ENCODE measurements at places on chromosomes 1 and 21.
A peak's percentile ranks its signal among the peaks of the same experiment; 100 is the strongest.

DNA sequence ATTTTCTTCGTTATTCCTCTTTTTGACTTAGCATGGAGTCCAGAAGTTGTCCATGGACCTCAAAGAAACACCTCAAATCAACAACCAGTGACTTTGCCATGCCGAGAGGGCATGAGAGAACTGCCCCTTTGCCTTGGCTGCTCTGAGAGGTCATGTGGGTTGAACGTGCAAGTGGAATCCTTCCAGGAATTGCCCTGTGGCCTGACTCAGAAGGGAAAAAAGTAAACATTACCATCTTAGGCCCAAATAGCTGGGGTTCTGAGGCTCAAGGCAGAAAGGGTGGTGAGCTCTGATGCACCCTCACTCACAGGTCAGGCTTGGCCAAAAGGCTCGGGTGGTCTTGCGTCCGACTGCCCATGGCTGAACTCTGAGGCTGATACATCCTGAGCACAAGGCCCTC lies 15.1 kb downstream of the STUM start:
- no peak for DNase-seq

DNA sequence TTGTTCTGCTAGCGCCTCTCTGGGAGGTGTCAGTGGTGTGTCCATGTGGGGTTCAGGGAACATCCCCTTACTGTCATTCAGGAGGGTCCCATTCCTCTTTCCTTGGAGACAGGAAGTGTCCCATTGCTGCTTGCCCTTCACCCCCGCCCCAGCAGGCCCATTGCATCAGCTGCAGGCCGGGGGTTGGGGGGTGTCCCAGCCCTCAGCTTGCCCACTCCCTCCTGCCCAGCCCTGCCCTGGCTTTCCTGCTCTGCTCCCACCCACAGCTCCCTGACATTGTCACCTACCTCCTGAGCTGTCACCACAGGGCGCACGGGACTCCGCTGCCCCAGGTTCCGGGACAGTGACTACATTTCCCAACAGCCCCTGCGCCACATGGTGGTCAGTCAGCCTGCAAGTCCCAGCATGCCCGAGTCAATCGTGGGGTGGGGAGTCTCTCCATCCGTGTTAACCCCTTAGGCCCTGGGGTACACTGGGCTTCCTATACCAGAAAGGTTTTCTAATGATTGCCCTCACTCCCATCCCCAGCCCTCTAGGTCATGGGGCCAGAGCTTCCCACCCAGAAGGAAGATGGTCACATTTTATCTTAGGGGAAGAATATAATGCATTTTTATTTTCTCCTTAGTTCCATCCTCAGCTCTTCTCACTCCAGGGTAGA lies at the start of gene INPP5B:
TSS of gene INPP5B (minus strand) at position 351 of the 658 bp plus-strand sequence. CDS start 745 bp downstream, outside the sequence.
- DNase-seq = peak; percentile 68

DNA sequence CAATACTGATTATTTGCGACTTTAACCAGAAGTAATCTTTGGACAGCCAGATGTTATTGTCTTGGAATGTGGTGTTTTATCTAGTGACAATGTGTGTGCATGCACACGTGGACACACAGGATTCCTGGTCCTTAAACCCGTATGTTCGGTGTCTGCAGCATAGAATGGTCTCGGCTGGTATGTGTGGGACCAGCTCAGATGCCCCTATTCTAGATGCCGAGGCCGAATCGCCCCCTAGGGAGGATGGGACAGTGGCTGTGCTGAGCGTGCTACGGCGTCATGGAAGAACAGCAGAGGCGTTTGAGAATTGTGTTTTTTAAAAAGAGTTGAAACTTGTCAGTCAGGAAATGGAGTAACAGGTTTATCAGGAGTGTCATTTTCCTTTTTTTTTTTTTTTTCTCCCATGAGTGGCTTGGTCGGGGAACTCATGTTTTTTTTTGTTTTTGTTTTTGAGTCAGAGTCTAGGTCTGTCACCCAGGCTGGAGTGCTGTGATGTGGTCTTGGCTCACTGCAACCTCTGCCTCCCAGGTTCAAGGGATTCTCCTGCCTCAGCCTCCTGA lies 30.1 kb downstream of the SKI start:
- DNase-seq = no peak

- peak; percentile 79 for DNase-seq
These were observed 12.6 kb upstream of the RCSD1 start for GRCh38 chr1:167617153-167618147.

GRCh38 chr1:22782406-22782805 lies 71.8 kb downstream of the EPHB2 start:
- DNase-seq = no peak

DNA sequence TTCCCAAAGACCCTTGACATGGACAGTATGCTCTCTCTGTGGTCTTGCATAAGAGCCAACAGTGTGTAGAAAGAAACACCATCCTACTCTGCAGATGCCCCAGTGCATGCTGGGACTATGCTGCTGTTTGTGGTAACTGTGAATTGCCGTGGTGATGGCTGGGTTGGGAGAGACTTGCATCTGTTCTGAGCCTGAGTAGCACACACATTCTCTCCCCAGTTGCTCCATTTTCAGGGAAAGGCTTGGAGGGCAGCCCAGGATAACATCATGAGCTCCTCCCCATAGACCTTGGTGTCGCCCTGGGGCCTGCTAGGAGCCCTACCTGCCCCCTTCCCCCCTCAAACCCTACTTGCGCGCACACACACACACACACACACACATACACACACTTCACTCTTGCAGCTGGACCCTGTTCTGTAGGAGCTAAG lies 120.9 kb upstream of the IPO9 start:
- DNase-seq = no peak

DNA sequence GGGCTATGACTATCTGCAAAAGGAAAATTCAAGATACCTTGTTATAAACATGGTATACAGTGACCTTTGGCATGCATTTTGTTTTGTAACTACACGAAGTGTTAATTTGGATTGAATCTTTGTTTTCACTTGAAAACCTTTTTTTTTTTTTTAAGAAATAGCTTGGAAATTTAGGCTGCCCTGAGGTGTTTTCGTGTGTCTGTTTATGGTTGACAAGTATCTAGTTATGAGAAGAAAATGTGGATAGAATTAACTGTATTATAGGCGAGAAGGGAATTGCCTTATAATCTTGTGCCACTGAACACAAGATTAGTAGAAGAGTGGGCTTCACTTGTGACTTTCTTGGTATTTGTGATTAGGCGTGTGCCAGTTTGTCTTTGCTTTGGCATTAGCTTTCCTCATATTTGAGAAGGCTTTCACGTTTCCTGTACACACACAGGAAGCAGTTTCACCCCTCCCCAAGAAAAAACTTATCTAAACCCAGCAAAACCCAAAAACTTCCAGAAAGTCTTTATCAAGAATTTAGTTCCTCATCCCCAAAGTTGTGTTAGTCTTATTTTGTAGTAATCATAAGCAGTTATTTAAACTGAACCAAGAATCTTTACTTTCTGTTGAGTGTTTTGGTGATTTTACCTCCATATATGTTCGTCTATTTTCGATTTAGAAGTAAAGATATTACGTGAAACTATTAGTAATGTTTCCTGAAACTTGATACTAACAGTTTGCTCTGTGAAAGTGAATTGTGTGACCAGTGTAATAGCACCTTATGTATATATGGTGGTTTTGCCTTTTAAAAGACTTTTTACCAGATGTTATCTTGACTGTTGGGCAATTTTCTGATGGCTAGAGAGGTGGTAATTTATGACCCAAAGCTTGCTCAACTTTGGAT lies 3.8 kb downstream of the DYRK1A start:
- no peak for DNase-seq

DNA sequence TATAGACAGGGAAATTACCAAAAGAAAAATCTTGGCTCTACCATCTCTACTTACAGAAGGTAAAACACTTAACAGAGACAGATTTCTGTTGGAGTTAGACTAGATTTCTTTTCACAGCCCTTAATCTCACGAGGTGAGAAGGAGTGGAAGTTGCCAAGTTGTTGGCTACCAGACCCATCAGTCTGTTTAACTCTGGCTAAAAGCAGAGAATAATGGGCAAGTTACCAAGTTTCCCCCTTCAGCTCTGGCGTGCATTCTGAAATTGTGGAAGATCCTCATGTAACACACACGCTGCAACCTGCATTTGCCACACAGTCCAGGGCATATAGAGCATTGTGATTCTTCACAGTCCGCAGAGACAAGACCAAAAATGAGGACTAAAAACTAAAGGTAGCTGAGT lies 49.3 kb downstream of the STX6 start:
- no peak for DNase-seq

DNA sequence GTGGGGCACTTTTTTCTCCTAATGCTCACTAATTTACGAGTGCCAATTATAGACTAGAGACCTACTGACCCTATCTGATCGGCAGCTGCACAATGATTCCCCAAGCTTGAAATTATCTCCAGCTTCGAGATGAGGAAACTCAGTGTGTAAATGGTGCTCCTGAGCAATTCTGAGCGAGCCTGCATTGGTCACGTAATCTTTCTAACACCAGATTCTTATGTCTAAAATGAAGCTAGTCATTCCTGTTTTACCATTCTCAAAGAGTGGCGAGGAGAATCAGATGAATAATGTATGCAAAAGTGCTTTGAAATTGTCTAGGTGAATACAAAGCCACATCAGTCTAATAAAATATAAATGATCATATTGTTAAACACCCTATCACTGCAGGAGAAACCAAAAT lies 318.1 kb upstream of the FAM78B start:
- no peak for DNase-seq

DNA sequence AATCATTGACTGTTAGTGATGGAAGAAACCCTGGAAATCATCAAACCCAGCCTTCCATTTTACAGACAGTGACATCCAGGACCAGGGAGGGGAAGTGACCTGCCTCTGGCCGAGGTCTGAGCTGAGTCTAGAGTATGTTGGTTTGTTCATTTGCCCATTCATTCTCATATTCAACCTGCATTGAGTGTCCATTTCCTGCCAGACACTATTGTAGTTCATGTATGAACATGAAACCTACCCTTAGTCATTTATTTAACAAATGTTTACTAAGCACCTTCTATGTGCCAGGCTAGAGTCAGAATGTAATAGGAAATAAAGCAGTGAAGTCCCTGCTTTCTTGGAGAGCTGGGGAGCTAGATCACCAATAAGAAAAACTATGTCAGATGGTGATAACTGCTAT lies 51.3 kb downstream of the KCND3 start:
- no peak for DNase-seq

- DNase-seq = no peak
These were observed 5.6 kb downstream of the RORC start for GRCh38 chr1:151825751-151826660.

DNA sequence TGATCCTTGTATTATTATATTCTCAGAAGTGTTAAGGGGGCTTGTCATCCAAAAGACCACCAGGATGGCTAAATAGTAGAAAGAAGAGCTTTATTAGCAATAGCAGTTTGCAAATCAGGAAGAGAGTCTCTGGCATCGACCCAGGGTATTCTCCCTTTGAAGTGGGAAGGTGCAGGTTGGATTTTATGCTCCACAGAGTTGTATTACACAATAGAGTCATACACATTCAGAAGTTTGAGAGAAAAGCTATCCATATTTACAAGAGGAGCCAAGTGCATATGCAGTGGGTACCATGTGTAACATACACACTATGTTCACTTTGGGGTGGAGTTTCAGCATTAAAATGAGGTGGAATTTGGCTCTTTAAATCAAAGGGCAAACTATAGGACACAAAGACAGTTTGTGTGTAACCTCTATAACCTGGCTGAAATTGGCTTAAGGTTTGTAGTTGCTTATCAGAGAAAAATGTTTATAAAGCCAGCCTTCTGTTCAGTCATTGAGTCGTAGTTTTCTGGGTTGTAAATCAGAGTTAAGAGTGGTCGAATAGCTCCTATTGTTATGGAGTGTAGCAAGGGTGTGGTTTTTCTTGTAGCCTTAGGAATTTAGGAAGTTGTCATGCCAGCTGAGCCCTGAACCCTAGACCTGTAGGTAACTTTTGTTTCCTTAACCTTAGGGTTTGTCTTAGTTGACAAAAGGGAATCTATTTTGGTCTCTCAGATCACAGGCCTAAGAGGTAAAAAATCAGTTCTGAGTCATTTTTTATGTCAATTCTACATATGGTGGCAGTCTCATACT lies 125.3 kb downstream of the DNM3 start:
- DNase-seq = peak; percentile 36

DNA sequence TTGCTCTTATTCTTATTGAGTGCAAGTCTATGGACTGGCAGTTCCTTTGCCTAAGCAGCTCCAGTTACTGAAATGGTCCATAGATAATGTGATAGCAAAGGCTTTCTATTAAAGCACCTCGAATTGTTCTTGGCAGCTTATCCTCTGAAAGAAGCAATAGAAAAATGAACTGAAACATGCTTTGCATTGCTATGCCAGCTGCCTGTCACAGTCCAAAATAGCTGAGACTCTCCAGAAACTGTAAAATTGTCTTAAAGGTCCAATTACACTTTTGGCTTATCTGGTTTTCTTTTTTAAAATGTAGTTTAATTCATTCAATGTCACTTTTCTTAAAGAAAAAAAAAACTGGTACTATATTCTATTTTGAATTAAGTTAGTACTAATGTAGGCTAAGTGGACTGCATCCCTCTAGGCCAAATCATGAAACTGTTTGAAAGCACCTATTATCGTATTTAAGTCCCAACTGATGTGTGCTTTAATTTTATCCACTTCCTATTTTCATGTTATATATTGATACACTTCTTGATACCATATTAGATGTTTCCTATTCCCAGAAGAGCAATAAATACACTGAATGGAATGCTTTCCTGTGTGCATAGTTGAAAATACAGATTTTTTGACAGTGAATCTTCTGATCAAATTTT lies 208.0 kb upstream of the DEPDC1 start:
- DNase-seq = no peak

DNA sequence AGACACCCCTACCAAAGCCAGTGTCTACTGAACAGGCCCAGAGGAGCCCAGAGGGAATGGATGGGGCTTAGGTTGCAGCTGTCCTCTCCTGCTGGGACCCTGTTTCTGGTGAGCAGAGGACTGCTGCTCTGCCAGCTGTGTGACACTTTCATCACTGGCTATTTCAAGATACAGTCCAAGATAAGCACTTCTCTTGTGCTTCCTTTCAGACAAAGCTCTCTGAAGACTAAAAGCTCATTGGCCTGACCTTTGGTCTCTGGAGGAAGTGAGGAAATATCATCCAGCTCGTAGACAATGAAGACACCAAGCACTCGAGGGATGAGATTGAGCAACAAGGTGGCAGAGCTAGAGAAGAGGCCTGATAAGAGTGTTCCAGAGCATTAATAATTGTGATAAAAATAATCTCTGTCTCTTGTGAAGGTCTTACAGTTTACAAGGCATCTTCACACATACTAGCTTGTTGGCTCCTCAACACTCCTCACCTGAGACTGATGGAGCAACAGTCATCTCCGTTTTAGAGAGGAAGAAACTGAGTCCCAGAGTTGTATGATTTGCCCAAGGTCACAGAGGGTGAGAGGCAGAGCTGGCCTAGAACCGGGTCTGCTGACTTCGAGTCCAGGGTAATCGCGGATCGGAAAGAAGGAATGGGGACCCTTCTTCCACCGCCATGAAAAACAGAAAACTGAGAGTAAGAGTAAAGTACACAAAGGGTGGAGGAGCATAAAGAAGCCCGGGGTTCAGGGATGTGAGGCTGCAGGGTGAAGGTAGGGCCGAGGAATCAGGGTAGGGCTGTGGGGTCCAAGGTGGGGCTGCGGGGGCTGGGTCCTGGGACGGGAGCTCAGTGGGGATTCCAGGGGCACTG lies 666 bp downstream of the PAFAH2 start:
- no peak for DNase-seq

- no peak for DNase-seq
These were observed 322.1 kb upstream of the TMPRSS15 start for GRCh38 chr21:18725653-18726052.

GRCh38 chr1:40824591-40825434 lies 37.4 kb downstream of the CITED4 start:
- DNase-seq = no peak

GRCh38 chr1:227903614-227904501 lies 43.9 kb downstream of the WNT9A start:
- no peak for DNase-seq
